ENCODE measurements at places on chromosomes 6 and 20. TPM values are rescaled to one million over a fixed set of nuclear protein-coding genes. Genes with fewer than 3 reads are reported as not detected.

GRCh38 chr6:11094411-11094851, 797 bp downstream of the SMIM13 start:
- no peak for DNase-seq

SIRPG gene
- not detected for total RNA-seq

DNA sequence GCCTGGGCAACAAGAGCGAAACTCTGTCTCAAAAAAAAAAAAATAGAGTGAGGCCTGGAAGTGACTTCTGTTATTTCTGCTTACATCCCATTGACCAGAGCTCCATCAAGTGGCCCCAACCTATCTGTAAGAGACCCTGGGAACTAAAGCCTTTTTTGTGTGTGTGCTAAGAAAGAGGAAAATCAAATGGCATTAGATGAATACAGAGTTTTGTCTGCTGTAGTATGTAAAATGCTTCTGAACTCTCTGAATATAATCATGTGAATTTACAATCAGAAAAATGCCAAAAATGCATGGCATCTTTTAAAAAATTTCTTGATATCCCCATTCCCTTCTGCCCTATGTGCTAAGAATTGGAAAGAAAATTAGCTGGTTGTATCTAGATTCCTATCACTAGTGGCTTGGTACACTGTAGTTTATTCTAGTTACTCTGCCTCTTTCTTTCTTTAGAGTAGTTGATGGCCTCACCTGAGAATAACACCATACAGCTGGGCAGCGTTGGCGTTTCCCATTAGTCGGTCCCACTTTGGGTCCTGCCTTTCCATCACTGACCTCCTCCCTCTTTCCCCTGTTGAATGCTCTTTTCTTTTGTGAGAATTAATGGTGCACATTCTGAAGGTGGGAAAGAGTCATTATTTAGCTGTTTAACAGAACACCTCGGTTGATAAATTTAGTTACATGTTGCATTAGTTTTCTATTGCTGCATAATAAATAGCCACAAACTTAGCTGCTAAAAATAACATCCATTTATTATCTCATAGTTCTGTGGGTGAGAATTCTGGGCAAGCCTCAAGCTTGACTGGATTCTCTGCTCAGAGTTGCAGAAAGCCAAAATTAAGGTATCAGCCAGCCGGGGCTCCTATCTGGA, 38.2 kb downstream of the SAMD5 start:
- DNase-seq, result no peak

GRCh38 chr6:35731414-35731735, 5.5 kb upstream of the ARMC12 start:
- DNase-seq, result peak; percentile 95

APOM gene
- total RNA-seq, result 3.1 TPM

PRR18 gene
- 0.08 TPM for total RNA-seq

- DNase-seq, result no peak
Measured at GRCh38 chr6:27407153-27407814, 18.7 kb downstream of the ZNF391 start.

- peak; percentile 59 for DNase-seq
Measured at GRCh38 chr6:32109114-32109764, at the start of gene TNXB. TNXB (minus strand) TSS chr6:32109338; CDS start chr6:32098198, 11,140 bp downstream.

DNA sequence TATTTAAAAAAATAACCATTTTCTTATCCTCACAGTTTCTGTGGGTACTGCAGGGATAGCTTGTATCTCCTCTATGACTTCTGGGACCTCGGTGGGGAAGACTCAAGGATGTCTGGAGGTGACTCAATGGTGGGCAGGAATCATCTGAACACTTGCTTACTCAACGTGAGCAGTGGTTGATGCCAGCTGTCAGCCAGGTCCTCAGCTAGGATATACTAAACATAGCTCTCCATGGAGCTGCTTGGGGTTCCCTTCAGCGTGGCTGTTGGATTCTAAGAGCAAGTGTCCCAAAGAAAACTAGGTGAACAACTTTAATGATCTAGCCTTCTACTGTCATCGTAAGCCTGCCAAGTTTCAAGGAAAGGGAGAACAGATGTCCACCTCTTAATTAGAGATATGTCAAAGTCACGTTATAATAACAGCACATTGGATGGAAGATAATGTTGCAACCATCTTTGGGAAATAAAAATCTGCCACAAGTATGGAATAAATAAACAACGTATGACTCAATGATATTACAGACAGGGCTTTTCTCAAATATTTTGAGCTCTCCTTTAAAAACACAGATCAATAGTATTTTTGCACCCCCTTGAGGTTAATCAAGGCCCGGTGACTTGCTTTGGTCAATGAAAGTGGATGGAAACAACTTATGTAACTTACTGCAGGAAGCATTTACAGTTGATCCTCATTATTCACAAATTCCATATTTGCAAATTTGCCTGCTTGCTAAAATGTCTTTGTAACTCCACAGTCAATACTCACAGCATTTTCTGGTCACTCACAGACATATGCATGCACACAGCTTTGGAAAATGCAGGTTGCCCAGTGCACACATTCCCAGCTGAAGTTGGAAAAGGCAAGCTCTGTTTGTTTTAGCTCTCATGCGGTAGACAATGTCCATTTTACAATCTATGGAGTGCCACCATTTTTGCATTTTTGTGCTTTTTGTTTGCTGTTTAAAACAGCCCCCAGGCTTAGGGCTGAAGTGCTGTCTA, 6.6 kb upstream of the HEBP2 start:
- DNase-seq, result no peak

DNA sequence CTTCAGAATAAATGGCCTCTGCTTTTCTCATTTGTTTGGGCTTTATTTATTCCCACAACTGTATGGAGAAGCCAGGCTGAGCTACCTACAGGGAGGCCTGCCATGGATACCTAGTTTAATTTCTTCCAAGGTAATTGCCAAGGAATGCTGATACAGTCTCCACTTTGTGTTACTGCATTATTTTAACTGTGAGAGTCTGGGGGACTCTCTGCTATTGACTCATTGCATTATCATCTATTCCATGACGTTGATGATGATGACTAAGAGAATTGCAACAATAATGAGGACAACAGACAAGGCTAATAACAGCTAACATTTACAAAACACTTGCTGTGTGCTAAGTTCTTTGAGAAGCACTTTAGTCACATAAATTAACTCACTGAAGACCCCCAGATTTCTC, 88.3 kb upstream of the COL21A1 start:
- DNase-seq, result no peak

- DNase-seq, result no peak
Measured at GRCh38 chr6:126614642-126615504, 275.0 kb downstream of the CENPW start.

GRCh38 chr6:89134723-89135122, 11.1 kb upstream of the PM20D2 start:
- no peak for DNase-seq

GATA5 gene
- 0.86 TPM for total RNA-seq

OR2H1 gene
- total RNA-seq, result not detected

ZSCAN31 gene
- total RNA-seq, result 10.5 TPM

EFCAB8 gene
- not detected for total RNA-seq

GRCh38 chr6:79231666-79232065, 2.8 kb downstream of the HMGN3 start:
- no peak for DNase-seq

DNA sequence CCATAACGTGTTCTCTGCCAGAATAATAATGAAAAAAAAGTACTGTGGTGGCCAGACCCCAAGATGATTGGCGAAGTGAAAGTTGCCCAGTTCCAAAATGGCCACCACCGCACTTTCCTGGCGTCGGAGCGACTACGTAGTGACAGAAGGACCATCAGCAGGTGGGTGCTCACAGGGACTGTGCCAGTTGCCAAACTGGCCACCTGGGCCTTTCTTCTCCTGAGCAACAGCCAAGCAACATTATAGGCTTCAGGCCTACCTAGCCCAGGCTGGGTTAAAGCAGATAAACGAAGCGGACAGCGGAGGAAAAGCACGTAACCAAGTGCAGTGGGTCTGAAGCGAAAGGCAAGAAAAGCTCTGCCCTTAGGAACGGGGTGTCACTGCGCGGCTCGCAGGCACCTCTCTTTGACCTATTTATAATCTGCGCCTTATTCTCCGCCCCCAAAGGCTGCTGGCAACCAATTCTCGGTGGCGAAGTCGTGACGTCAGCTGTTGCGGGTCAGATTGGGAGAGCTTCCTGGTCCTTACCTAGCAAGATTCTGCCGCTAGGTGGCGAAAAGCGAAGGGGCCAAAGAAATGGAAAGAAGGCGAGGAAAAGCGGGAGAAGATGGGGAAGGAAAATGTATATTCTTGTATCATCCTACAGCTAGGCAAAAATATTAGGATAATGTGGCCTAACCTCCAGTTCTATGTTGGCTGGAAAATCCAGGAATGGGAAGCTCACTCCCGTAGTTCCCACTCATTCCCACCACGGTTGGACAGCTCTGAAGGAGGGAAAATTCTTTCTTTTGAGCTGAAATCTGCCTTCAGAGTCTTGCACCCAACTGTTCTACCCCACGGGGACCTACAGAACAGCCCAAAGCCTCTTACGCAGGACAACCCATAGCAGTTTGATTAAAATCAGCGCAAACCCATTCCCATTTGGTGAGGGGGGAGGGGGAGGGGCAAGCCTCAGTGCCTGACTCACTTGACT, 6.9 kb upstream of the MOG start:
- DNase-seq, result peak; percentile 98

THBD gene
- total RNA-seq, result 22.8 TPM

TRDN gene
- 484 TPM for total RNA-seq

GRCh38 chr6:133945158-133945557, 7.9 kb upstream of the TBPL1 start:
- no peak for DNase-seq

SNRPB2 gene
- total RNA-seq, result 34.8 TPM

GRCh38 chr6:166830891-166831363, 125.4 kb downstream of the RNASET2 start:
- DNase-seq, result no peak

RAET1L gene
- not detected for total RNA-seq

DNA sequence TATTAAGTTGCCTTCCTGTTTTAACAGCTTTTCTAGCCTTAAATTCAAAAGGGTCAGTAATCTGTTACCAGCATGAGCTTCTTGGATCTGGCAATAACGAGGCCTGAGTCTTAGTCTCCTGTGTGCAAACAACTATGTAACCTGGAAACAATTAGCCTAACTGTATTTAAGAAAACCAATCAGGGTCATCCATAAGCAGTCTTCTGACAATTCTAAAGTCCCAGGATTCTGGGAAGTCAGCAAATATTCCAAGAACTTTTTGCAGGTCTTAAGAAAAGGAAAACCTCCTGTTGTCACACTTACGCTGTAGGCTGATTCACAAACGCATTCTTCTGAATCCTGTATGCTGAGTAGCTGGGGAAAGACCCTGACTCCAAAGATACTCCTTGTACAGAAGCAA, 90.4 kb downstream of the COL12A1 start:
- no peak for DNase-seq

DNA sequence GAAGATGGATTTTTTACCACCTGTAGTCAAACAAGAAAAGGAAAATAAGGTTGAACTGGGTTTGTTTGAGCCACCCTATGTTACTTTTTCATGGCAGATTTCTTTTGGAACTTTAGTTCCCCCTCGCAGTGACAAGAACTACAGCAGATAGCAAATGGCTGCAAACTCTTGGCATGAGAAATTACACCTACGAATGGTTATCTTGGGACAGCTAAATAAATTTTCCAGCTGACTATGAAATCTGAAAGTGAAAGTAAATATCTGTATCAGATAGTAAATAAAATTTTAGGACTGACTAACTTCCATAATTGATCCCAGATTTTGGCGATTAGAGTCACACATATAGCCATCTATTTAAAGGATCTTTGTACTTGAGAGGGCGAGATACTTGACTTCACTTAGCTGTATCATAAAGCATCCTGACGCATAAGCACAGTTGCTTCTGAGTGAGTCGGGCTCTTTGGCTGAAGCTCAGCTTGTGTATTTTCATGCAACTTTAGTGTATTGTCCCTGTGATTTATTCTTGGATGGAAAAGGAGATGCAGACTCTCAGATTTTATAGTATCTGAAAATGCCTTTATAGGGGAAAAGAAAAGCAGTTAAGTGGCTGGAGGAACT, 125.3 kb upstream of the B3GAT2 start:
- DNase-seq, result no peak

DNA sequence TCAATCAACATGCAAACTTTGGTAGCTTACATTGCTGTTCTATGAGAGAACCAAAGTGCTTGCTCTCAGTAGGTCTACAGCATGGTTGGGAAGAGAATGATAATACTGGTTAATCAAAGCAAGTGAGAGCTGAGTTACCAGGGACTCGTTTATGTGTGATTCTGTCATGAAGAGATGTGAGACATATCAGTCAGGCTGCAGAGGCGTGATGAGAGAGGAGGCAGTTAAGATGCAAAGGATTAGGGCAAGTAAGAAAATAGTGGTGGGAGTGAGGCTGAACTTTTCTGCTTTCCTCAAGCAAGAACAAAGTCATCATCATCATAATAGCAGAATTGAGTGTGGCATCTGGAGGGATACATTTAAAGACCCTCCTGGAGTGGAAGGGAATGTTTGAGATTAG, 86.5 kb downstream of the RPS12 start:
- no peak for DNase-seq

GRCh38 chr6:4381381-4381780, 246.0 kb upstream of the ECI2 start:
- DNase-seq, result peak; percentile 81

DNA sequence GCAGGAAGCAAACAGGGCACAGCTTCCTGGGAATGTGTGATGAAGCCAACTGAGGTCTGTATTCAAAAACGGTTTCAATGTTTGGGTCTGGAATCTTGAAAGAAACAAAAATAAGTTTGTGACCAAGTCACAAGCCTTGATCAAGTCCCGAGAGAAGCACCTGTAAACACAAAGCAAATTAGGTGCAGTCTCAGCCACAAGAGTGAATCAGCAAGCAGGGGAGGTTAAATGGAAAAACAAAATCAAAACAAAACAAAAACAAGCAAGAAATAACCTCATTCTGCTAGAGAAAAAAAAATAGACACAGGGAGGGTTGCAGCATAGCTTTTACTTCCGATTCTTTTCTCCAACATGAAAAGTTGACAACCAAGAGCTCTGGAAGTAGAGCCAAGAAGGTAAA, 201.7 kb downstream of the CLIC5 start:
- no peak for DNase-seq

ARMH2 gene
- not detected for total RNA-seq

KCNK5 gene
- 0.19 TPM for total RNA-seq

GPR6 gene
- not detected for total RNA-seq

DNA sequence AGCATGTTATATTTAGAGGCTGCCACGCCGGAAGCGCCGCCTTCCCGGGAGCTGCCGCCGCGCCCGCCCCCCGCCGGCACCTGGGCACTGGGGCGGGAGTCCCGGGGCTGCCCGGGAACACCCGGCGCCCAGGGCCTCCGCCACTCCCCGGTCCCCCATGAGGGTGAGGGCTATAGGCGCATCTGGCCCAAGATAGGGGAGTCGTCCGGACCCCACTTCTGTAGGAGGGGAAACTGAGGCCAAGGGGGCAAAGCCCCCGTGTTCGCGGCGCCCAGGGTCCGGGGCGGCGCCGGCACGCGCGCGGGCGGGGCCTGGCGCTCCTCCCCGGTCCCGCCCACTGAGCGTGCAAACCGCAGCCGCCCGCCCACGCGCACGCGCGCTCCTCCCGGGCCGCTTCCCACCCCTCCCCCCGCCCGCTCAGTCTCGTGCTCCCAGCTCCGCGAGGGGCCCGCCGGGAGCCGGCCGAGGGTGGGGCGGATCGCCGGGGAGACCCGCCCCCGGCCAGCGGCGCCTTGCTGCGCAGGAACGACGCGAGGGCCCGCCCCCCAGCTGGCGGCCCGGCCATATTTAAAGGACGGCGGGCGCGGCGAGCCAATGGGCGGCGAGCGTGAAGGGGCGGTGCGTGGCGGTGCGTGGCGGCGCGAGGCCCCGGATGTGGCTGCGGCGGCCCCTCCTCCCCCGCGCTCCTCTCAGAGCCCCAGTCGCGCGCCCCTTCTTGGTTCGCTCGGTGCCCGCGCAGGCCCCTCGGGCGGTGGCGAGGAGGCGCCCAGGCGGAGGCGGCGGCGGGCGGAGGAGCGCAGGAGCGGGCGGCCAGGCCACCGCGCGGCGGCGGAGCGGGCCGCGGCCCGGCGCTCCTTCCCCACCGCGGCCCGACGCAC, at the start of gene LSM14B:
Gene LSM14B (plus strand): TSS at position 700 of the 878 bp plus-strand sequence. CDS start 192 bp downstream, outside the sequence.
- DNase-seq, result peak; percentile 95

Data from heart right ventricle (tissue), 16 donors.